ENCODE measurements at places on chromosomes 5 and 9. TPM values are rescaled to one million over a fixed set of nuclear protein-coding genes. Genes with fewer than 3 reads are reported as not detected.

- no peak for DNase-seq
- H3K4me3 ChIP-seq, result no peak overlapping the region
- no peaks in the 10 kb centered on the region for H3K27me3 ChIP-seq
- H3K27ac ChIP-seq, result no peak overlapping the region
Observed at GRCh38 chr9:82147798-82148425, 159.3 kb downstream of the SPATA31D1 start.

GRCh38 chr5:112917453-112917995 lies 4.5 kb downstream of the REEP5 start:
- H3K4me3 ChIP-seq, result no peak overlapping the region
- H3K27ac ChIP-seq, result peak overlapping the region; percentile 19
- no peak for DNase-seq
- peaks cover 48% of the 10 kb centered on the region for H3K36me3 ChIP-seq
- H3K4me1 ChIP-seq, result peaks cover 80% of the 10 kb centered on the region

GRCh38 chr5:132776131-132776937 lies 705 bp downstream of the SEPTIN8 start:
- no peak overlapping the region for H3K27ac ChIP-seq
- peaks cover 34% of the 10 kb centered on the region for H3K27me3 ChIP-seq
- H3K36me3 ChIP-seq, result peaks cover 1% of the 10 kb centered on the region
- H3K4me3 ChIP-seq, result peak overlapping the region; percentile 80

Gene MYORG
- 1.0 TPM for total RNA-seq

Gene GDF9
- total RNA-seq, result 0.57 TPM

DNA sequence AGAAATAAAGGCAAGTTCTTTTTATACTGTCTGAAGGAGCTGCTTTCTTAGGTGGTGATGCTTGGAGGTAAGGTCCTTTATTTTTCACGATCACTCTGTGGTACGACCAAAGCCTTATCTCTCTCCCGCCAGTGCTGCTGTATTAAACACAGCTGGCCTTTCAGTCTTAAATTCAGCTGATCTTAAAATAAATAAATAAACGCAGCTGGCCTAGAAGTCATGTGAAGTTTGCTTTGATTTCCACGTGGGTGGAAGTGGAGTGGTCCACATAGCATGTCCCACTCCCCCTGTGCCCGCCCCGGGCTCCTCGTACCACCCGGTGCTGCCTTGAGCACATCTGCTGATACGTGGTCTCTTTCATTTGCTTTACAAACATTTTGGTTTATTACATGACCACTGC lies 260.4 kb downstream of the FANCC start:
- DNase-seq, result no peak
- no peak overlapping the region for H3K4me3 ChIP-seq
- H3K27ac ChIP-seq, result no peak overlapping the region
- peaks cover 2% of the 10 kb centered on the region for H3K36me3 ChIP-seq

DNA sequence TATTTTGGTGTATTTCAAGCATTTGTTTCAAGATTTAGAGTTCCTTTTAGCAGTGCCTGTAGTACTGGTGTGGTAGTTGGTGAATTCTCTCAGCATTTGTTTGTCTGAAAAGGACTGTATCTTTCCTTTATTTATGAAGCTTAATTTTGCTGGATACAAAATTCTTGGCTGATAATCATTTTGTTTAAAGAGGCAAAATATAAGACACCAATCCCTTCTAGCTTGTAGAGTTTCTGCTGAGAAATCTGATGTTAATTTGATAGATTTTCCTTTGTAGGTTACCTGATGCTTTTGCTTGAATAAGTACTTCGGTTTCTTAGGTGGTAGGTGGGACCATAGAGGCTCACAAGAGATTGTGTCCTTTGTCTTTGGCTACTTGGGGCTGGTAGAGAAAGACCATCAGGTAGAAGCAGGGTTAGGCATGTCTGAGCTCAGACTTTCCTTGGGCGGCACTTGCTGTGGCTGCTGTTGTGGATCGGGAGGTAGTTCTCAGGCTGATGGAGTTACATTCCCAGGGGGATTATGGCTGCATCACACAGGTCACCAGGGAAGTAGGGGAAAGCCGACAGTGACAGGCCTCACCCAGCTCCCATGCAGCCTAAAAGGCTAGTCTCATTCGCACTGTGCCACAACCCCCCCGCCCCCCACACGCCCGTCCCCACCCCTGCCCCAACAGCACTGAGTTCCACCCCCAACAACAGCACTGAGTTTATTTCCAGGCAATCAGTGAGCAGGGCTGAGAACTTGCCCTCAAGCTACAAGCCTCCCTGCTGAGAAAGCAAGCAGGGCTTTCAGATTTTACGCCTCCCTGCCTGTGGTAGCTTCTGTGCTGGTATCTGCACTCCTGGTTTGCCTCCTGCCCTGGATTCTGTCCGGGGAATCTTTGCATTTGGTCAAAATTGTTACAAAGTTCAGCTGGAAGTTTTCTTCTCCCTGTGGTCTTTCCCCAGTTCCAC lies 127.1 kb upstream of the GLRA1 start:
- H3K4me3 ChIP-seq, result no peak overlapping the region
- DNase-seq, result no peak
- H3K4me1 ChIP-seq, result no peaks in the 10 kb centered on the region
- no peak overlapping the region for H3K27ac ChIP-seq
- peaks cover 1% of the 10 kb centered on the region for H3K27me3 ChIP-seq

DNA sequence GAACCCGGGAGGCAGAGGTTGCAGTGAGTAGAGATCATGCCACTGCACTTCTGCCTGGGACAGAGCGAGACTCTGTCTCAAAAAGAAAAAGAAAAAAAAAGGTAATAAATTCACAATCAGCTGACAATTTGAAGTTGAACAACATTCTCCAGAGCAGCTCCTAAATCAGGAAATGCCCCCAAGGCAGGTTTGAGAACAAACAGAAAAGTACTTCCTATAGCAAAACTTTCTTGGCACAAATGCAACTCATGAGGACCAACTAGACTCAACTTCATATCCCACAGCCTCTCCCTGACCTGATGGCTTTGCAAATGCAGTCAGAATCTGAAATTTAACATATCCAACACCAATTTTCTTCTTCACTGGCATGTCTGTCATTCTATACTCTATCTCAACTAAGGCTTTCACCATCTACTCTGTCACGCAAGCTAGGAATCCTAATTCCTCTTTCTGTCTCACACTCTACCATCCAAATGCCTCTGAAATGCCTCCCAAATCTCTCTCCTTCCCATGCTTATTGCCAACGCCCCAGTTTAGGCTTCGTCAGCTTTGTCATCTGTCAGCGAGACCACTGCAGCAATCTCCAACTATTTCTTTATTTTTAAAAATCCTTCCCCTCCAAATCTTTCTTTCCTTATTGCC lies 113.3 kb downstream of the MAPKAP1 start:
- peaks cover 12% of the 10 kb centered on the region for H3K4me1 ChIP-seq
- no peak overlapping the region for H3K27ac ChIP-seq
- H3K36me3 ChIP-seq, result peaks cover 11% of the 10 kb centered on the region
- H3K4me3 ChIP-seq, result no peak overlapping the region
- no peaks in the 10 kb centered on the region for H3K27me3 ChIP-seq
- no peak for DNase-seq

- no peak for DNase-seq
- H3K36me3 ChIP-seq, result no peaks in the 10 kb centered on the region
- H3K27me3 ChIP-seq, result no peaks in the 10 kb centered on the region
- H3K27ac ChIP-seq, result no peak overlapping the region
Observed at GRCh38 chr9:11128156-11128555, 515.4 kb upstream of the PTPRD start.

DNA sequence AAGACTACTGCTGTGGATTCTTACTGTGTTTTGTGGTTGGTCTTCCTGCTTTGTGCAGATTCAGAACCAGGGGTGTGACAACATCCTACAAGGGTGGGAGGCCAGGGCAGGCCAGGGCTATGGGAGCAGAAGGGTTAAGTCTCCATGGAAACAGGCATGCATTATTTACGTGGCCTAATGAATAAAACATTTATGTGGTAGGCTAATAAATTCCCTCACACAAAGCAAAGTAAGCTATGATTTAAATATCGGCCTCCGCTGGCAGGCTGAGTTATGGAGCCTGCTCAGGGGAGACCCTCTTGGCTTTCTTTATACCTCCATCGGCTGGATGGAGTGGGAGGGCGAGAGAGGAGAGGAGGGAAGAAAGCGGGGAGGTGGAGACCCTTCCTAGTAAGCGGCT lies 230.3 kb upstream of the MVB12B start:
- no peak overlapping the region for H3K27ac ChIP-seq
- no peak overlapping the region for H3K4me3 ChIP-seq
- no peak for DNase-seq
- no peaks in the 10 kb centered on the region for H3K4me1 ChIP-seq
- no peaks in the 10 kb centered on the region for H3K36me3 ChIP-seq

- peaks cover 9% of the 10 kb centered on the region for H3K4me1 ChIP-seq
- H3K4me3 ChIP-seq, result no peak overlapping the region
- DNase-seq, result no peak
- no peak overlapping the region for H3K27ac ChIP-seq
- no peaks in the 10 kb centered on the region for H3K36me3 ChIP-seq
Observed at GRCh38 chr5:33304601-33305000, 136.2 kb upstream of the TARS1 start.

- no peaks in the 10 kb centered on the region for H3K27me3 ChIP-seq
- no peaks in the 10 kb centered on the region for H3K36me3 ChIP-seq
- H3K4me3 ChIP-seq, result no peak overlapping the region
- H3K27ac ChIP-seq, result no peak overlapping the region
Observed at GRCh38 chr9:4588721-4589120, 73.4 kb upstream of the PLPP6 start.

Gene NME5
- not detected for total RNA-seq

Gene FAM153A
- 6.3 TPM for total RNA-seq

GRCh38 chr5:26942481-26942880 lies 95.9 kb downstream of the CDH9 start:
- H3K4me1 ChIP-seq, result no peaks in the 10 kb centered on the region
- DNase-seq, result no peak
- H3K27ac ChIP-seq, result no peak overlapping the region
- no peak overlapping the region for H3K4me3 ChIP-seq
- no peaks in the 10 kb centered on the region for H3K27me3 ChIP-seq

DNA sequence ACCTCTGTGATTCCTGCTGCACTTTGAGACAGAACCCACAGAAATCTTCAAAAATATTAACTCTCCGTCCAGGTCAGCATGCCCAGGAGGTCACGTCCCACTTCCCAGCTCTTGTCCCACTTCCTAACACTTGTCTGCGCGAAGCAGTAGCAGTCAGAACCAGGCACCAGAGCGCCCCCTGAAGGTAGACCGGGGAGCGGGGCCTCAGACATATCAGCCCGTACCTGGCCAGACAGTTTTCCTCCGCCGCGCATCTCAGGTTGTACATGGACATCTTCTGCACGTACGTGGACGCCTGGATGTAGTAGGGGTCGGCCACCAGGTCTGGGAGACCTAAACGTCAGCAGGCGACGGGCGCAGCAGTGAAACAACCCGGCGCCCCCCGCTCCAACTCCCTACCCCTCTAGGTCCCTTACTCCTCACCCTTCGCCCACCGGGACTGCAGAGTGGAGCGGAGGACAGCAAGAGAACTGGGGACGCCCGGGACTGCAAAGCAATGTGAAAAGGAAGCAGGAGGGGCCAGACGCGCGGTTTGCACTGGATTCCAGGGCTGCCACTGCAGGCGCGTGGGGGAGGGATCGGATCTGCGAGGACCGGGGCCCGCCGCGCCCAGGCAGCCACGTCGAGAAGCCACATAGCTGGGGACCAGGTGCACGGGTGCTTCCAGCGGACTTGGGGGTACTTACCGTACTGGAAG lies 1.2 kb downstream of the LOX start:
- peaks cover 11% of the 10 kb centered on the region for H3K4me1 ChIP-seq
- peak overlapping the region; percentile 80 for H3K4me3 ChIP-seq
- H3K27me3 ChIP-seq, result peaks cover 65% of the 10 kb centered on the region
- no peak overlapping the region for H3K27ac ChIP-seq
- no peaks in the 10 kb centered on the region for H3K36me3 ChIP-seq
- DNase-seq, result peak; percentile 16

Gene FOXD4L4
- 0.10 TPM for total RNA-seq

GRCh38 chr5:2603272-2603575 lies 148.3 kb downstream of the IRX2 start:
- no peak for DNase-seq
- H3K27ac ChIP-seq, result no peak overlapping the region
- H3K36me3 ChIP-seq, result no peaks in the 10 kb centered on the region
- no peak overlapping the region for H3K4me3 ChIP-seq
- H3K4me1 ChIP-seq, result no peaks in the 10 kb centered on the region

- DNase-seq, result no peak
- no peak overlapping the region for H3K4me3 ChIP-seq
- no peaks in the 10 kb centered on the region for H3K27me3 ChIP-seq
- H3K27ac ChIP-seq, result no peak overlapping the region
- H3K4me1 ChIP-seq, result peaks cover 21% of the 10 kb centered on the region
- H3K36me3 ChIP-seq, result peaks cover 14% of the 10 kb centered on the region
Observed at GRCh38 chr9:76490249-76490990, 31.4 kb downstream of the GCNT1 start.

- peaks cover 23% of the 10 kb centered on the region for H3K4me1 ChIP-seq
- no peak for DNase-seq
- H3K27ac ChIP-seq, result no peak overlapping the region
- no peaks in the 10 kb centered on the region for H3K27me3 ChIP-seq
- peaks cover 69% of the 10 kb centered on the region for H3K36me3 ChIP-seq
Observed at GRCh38 chr9:92308893-92309292, 15.4 kb upstream of the IARS1 start.

DNA sequence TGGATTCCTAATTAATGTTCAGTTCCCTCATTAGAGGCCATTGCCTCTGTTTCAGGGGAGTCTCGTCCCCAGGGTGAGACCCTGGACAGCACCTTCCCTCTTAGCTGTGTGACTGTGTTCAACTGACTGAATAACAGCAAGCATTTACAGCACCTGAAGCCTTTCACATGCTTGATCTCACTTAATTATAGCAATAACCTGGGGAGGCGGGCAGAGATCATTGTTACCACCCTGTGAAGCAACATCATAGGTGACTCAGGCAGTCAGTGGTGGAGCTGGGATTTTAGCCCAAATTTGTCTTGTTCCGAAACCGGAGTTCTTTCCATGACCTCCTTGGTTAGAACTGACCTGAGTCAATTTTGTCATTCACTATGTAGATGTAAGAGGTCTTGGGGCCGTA lies 105.2 kb upstream of the RAD23B start:
- no peaks in the 10 kb centered on the region for H3K36me3 ChIP-seq
- no peak overlapping the region for H3K4me3 ChIP-seq
- DNase-seq, result no peak
- H3K27ac ChIP-seq, result no peak overlapping the region
- peaks cover 11% of the 10 kb centered on the region for H3K27me3 ChIP-seq
- peaks cover 19% of the 10 kb centered on the region for H3K4me1 ChIP-seq

GRCh38 chr5:56123531-56124243 lies 109.4 kb downstream of the ANKRD55 start:
- H3K27ac ChIP-seq, result no peak overlapping the region
- peaks cover 27% of the 10 kb centered on the region for H3K4me1 ChIP-seq
- H3K36me3 ChIP-seq, result peaks cover 10% of the 10 kb centered on the region
- no peaks in the 10 kb centered on the region for H3K27me3 ChIP-seq
- DNase-seq, result no peak

- peaks cover 4% of the 10 kb centered on the region for H3K36me3 ChIP-seq
- no peaks in the 10 kb centered on the region for H3K4me1 ChIP-seq
- H3K27ac ChIP-seq, result no peak overlapping the region
- no peaks in the 10 kb centered on the region for H3K27me3 ChIP-seq
- DNase-seq, result no peak
Observed at GRCh38 chr5:134944630-134945029, 23.1 kb upstream of the CATSPER3 start.

Gene CCL28
- 7.8 TPM for total RNA-seq
